ENCODE measurements at places on chromosomes 16 and 17.

GRCh38 chr17:38690386-38690785, 14.7 kb upstream of the MLLT6 start:
- DNase-seq: no peak

DNA sequence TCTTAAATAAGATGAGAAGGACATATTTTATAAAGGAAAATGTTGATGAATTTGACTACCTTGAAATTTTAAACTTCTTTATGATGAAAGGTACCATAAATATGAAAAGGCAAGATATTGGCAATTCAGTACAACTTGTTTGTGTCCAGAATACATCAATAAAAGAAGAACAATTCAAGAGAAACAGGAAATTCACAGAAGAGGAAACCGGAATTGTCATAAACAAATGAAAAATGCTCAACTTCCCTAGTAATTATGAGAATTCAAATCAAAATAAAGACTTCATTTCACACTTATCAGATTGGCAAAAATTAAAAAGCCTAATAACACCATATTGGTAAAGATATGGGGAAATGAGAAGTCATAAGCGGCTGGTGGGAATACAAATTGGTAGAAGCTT, 54.3 kb downstream of the WSB1 start:
- no peak for DNase-seq

GRCh38 chr17:44247876-44248736, 19.8 kb downstream of the SLC4A1 start:
- DNase-seq: no peak

GRCh38 chr17:82112914-82113311, 14.9 kb upstream of the FASN start:
- DNase-seq: no peak

DNA sequence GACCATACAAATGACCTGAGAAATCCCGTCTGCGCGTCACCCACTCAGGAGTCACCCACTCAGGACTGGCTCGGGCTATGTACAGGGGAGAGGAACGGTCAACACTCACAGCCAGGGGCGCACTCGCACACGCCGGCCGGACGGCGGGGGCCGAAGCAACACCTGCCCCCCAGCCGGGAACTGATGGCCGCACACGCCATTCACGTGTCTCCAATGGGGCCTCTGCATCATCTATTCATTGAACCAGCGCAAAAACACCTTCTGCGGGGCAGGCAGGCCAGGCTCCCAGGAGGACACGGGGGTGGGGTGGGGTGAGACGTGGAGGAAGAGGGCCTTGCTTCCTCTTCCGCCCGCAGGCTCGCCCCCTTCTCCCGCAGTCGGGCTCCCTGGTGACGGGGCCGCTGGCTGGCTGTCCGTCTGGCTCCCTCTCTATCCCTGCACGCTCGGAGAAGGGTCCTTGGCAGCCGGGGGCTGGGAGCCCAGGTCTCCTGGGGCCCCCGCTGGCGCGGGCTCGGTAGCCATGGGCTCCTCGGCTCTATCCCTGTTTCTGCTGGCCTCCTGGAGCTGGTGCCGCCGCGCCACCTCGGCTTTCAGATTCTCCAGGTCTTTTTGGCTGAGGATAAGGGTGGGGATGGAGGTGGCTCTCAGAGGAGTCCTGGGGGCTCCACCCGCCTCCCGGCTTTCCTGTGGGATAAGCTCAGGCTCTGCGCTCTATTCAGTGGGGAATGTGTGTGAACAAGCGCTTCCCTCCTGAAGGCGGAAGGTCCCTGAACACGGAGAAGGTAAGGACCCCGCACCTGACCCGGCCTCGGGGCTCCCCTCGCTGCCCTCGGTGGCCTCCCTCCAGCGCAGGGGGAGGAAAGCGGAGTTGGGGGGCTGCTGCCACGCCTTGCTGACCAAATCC, 21.1 kb downstream of the CLUH start:
- no peak for DNase-seq

- no peak for DNase-seq
Observed at GRCh38 chr16:1819611-1820010, 7.0 kb downstream of the HAGH start.

GRCh38 chr16:70151391-70151790, 22.2 kb upstream of the CLEC18C start:
- DNase-seq: no peak

GRCh38 chr16:12087901-12088421, 111.4 kb downstream of the SNX29 start:
- DNase-seq: no peak

- no peak for DNase-seq
Observed at GRCh38 chr16:68279726-68280558, 15.6 kb downstream of the SLC7A6 start.

DNA sequence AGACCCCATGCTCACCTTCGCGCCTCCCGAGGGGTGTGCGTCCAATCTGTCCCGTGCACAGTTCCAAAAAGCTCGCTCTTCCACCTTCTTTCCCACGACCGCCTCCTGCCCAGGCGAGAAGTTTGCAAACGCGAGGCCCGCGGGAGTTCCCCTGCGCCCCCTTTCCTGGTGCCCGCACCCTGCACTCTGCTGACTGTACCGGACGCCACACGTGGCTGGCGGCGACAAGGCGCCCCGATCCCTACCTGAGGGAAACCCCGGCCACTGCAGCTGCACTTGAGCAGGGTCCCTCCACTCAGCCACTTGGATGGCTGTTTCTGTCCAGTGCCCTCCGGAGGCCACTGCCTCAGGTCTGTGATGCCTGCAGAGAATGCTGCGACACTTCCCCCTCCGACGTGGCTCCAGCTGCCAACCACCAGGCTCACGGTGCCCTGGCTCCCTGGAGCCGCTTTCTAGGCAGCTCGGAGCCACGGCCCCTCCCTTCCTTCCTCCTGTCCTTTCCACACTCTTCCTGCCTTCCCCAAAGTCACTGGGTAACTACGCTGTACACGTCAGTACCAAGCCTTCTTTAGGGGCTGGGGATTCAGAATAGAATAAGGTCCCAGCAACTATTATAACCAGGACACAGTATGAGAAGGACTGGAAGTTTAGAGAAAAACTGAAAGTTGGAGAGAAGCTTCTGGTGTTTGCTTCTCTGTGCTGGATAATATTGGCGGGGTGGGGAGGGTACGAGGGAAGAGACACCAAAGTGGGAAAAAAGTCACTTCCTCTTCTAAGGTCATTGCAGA, at the start of gene MLKL:
MLKL (minus strand) TSS at position 425 of the 788 bp plus-strand sequence. CDS start 5,105 bp downstream, outside the sequence.
- DNase-seq: peak; percentile 20

- DNase-seq: no peak
Observed at GRCh38 chr17:19618015-19618414, 30.5 kb upstream of the ALDH3A2 start.

DNA sequence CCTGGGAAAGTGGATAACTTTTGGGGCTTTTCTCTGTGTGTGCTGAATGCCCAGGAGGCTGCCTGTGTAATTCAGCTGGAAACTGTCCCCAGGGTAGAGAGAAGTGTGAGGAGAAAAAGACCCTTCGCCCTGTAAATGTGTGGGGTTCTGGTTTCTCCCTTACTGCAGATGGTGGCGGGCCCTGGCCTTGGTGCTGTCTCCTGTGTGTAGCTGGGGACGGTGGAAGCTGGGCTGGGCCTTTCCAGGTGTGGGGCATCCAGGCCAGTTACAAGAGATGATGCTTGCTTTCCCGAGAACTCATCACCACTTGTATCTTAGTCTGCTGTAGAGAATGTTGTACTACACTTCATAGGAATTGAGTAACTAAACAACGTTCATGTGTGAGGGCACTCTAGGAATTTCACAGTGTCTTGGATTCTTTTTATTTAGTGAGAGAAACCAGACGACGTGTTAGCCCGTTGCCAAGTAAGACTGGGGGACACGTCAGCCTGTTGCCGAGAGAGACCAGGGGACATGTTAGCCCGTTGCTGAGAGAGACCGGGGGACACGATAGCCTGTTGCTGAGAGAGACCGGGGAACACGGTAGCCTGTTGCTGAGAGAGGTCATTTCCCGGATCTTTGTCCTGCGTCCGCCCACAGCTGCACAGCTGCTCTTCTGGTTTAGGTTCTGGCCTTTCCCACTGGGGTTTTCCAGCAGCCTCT, 43.1 kb downstream of the TBCD start:
- no peak for DNase-seq

- peak; percentile 17 for DNase-seq
Observed at GRCh38 chr16:88505405-88506082, 52.5 kb downstream of the ZFPM1 start.

DNA sequence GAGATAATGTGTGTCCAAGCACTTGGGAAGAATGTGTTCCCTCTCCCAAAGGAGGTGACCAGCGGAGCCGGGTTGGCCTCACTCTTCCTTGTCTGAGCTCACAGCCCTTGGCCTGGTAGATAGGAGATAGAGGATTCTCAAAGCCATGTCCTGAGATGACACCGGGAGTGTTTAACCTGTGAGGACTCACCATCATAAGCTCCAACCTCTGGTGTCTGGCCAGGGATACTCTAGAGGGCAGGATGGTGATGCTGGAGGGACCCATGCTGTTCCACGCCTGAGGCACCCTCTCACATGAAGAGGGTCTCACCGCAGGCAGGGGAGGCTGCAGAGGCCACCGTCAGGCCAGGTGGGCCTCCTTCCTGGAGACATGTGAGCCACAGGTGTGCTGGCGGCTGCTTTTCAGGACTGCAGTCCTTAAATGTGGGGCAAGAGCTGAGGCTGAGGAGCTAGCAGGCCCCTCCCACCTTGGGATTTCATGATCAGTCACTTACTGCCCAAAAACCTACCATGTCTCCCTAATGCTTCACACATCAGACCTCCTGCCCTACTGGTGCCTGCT, 6.6 kb upstream of the ZNF629 start:
- no peak for DNase-seq

DNA sequence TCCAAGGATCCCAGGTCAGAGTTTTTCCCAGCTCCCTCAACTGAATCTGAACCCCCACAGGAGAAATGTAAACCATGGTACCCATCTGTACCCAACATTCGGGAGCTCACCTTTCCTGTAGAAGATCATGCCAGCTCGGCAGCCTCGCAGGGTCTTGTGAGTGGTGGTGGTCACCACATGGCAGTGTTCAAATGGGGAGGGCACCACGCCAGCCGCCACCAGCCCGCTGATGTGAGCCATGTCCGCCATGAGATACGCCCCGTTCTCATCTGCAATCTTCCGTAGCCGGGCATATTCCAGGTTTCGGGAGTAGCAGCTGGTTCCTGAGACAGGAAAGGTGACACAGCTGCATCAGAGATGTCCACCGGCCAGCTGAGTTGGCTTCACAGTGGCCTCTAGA, 23.4 kb downstream of the SHMT1 start:
- DNase-seq: no peak

GRCh38 chr17:50440172-50440837, 14.3 kb downstream of the ACSF2 start:
- no peak for DNase-seq

DNA sequence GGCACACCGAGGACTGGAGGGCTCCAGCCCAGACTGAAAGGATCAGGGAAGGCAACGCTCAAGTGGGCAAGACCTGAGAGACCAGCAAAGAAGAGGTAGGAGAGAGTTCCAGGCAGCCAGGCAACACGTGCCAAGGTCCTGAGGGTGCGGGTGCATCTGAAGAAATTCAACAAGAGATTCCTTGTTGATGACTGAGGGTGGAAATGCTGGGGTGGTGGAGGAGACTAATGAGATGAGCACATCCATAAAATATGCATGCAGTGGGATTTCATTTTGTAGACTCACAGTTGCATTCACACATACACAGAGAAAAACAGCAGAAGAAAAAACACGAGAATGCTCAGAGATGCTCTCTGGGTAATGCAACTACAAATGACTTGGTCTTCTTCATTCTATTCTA, 154.8 kb upstream of the FOXF1 start:
- DNase-seq: no peak

Data from stimulated activated naive CD4-positive, alpha-beta T cell (primary cell).